ENCODE measurements at places on chromosomes 4 and X.

- no peak for DNase-seq
Observed at GRCh38 chr4:95585016-95585695, 36.4 kb upstream of the UNC5C start.

- no peak for DNase-seq
Observed at GRCh38 chr4:81356621-81357020, 115.1 kb downstream of the RASGEF1B start.

DNA sequence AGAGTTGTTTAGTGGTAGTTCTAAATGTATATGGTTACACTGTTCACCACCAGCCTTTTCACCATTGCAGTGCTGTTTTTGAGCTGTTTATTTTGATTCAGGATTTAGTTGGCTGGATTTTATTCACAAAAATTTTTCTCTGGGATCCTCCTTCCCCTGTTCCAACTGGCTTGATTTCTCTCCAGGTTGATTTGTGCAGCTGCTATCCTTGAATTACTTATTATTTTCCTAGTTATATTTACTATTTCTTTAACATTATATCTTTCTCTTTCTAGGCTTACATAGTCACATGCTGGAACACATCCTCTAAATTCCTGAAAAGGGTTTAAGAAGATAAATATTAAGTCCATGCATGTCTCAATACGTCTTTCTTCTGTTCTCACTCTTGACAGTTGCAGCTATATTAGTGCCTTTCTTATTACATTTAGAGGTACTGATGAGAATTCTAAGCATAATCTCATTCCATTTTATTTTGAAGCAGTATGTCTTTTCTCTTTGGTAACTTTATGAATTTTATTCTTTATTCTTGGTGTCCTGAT is 82.2 kb downstream of the SUPT20HL2 start:
- DNase-seq = no peak

GRCh38 chrX:50448565-50448964 is 22.1 kb downstream of the DGKK start:
- peak; percentile 2 for DNase-seq

GRCh38 chr4:106355193-106355592 is 13.4 kb downstream of the GIMD1 start:
- no peak for DNase-seq

Data from MG63 (cell line).